Activated gamma-delta T cell treated with anti-CD3 and anti-CD28 coated beads, Interleukin-2, amount 50 U/mL, for 16 hours (primary cell): ENCODE measurements at places on chromosomes 16 and 17.

DNA sequence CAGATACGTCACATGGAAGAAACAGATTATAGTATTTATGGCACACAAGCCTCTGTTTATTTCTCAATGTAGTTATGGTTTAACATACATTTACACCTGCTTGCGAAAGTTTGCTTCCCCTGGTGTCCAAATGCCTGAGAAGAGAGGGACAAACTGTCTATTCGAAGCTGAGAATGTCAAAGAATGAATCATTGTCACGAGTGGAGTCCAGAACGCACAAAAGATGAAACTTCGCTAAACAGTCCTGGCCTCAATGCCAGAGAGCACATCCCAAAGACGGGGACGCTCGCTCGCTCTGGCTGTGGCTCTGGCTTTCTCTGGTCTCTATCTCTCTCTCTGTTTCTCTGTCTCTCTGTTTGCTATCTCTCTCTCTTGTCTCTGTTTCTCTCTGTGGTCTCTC, 298.8 kb downstream of the FOXL1 start:
- DNase-seq, result no peak

DNA sequence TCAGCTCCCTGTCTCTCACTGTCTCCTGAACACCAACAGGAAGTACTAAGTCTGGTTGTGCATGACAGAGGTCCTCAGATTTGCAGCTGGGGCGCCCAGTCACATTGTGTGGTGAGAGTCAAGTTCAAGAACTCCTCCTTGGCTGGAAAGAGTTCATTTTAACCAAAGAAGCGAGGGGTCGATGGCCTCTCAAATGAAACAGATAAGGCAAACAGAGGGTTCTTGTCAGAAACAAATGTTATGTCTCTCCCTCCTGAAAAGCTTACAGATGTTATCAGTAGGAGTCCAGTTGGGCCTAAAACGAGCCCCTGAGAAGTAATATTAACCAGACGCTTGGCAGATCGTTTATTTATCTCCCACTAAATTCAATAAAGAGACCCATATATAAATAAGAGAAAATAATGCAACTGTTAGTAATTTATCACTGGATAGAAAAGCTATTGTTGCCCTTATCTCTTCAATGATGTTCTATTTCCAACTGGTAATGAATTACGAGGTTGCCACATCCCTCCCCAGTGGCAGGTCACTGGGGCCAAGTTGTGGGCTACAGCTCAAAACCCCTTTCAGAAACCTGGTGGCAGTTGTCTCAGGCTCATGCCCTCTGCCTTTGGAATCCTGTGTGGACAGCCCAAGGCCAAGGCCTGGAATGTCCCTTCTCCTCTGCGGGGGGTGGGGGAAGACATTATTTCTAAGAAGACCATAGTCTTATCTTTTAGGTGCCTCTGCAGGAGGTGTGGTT, 307.5 kb upstream of the DYNLRB2 start:
- DNase-seq, result no peak

DNA sequence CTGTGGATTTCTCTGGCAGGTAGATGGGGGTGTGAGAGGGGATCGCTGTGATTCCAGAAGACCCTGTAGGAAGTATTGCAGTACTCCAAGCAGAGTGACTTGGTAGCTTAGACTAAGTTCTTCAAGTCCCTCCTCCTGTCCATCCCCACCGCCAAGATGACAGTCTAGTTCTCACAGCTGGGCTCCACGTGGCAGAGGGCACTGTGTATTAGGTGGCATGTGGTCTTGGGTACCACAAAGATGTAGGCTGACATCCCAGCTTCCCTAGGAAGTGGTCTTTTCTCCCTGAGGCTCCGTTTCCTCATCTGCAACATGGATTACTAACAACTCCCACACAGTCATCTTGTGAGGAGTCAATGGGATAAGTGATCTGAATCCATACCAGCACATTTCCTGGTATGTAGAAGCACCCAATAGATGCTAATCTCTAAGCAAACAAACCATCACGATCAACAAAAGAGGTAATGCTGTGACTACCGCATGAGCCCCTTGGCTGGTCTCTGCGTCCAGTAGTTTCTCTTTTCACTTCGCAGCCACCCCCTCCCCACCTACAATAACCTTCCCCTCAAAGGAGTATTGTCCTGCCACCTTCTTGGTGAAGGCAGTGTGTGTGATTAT, 349.1 kb upstream of the EEF2KMT start:
- no peak for DNase-seq

- DNase-seq, result no peak
Observed at GRCh38 chr17:31535581-31535981, 144.1 kb downstream of the RAB11FIP4 start.

DNA sequence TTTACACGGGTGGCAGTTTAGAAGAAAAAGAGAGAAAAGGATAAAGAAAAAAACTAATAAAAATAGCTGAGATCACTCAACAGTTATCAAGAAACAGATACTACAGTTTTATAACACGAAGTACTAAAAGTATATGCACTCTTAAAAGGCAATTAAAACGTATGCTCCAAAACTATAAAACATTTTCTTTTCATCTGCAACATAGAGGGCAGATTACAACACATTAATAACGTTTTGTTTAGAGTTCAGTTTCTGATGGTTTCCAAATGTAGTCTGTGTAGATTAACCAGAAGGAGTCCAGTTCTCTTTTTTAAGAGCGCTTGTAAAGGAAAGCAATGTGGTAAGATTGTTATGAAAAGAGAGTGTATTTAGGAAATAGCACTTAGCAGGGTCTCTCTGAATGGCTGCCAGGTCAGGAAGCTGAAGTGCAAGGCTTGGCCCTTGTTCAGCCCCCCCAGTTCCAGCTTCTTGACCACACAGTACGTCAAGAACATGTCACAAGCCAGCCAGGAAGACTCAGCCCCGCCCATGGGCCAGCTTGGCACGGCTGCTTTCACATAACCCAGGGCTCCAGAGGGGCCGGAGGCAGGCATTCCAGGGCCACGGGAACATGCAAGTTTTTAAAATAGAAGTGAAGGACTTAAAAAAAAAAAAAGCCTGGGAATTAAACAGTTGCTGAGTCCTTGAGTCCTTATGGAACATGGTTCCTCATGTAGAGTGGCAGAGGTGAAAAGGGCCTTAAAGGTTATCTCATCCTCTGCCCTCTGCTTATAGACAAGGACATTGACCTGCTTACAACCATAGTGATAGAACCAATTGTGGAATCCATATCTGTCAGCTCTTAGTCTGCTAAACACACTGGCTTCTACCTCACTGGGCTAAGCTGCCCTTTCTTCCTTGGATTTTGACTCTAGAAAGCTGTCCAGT, 147.4 kb upstream of the TBX2 start:
- DNase-seq, result no peak

DNA sequence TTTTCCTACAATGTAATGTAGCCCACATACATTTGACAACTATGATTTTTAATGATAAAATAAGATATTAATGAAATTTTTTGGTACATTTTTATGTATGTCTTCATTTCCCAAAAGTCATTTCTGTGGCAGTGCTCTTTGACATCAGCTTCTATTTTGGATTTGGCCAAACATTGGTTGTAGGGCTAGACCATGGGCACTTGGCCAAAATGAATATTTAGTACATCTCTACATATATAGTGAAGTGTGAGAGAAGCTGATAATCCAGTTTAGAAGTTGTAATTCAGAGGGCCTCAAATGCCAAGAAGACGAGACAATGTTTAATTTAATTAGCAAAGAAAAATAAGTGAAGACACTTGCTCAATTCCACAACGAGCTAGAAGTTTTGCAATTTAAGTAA, 724.9 kb upstream of the SOX9 start:
- no peak for DNase-seq

DNA sequence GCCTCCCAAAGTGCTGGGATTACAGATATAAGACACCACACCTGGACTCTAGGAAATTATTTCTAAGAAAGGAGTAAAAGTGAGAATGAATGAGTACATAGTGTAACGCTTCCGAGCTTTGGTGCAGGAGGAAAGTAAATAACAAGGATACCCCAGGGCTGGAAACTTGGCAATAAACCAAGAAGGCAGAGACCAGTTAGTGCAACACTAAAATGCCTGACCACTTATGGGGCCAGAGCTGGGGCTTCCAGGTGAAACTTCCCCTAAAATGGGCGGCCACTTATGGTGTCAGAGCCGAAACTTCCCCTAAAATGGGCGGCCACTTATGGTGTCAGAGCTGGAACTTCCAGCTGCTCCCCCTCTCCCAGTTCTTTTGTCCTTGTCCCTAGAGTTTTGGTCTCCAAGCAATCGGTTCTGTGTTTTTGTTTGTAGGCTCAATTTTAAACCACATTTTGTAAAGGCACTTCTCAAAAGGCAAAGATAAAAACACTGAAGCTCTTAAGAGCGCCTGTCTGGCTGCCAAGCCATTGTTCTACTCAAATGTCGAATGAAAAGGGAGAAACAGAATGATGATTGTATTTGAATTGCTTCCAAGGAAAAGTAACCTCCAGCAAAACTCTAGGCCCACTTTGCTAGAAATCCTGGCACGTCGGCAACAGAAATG, 63.9 kb downstream of the NXN start:
- DNase-seq, result no peak

GRCh38 chr17:230395-230770, 48.9 kb upstream of the DOC2B start:
- DNase-seq, result no peak

GRCh38 chr16:8886593-8887430, 4.7 kb downstream of the LITAFD start:
- no peak for DNase-seq

DNA sequence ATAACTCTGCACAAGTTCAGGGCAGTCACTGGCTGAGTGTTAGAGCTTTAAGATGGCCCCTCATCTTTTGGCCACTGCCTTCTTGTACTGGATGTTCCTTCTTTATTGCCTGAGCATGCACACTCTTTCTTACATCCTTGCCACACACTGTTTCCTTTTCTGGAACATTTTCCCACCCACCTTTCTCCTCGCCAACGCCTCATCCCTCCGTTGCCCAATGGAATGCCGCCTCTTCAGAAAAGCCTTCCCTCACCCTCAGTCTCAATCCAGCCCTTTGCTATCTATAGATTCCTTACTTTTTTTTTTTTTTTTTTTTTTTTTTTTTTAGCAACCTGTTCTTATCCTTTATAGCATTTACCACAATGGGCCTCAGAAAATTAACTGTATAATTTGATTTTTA, 47.9 kb upstream of the RBFOX1 start:
- no peak for DNase-seq

DNA sequence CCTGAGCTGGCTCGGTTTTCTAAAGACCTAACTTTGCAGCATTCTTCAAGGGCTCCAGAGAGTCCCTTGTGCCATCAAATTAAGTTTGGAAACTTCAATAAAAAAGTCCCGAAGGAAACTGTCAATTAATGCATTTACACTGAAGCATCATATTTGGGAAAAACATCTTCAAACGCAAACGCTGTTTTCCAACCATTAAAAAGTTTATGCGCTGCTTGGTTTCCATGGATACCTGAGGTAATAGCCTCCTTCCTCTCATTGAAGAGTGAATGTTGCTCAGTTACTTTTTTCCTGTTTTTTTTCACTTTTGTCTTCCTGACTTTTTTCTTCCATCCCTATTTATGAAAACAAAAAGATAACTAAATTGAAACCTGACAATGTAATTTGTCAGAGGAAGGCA, 399.1 kb downstream of the MAF start:
- DNase-seq, result no peak

DNA sequence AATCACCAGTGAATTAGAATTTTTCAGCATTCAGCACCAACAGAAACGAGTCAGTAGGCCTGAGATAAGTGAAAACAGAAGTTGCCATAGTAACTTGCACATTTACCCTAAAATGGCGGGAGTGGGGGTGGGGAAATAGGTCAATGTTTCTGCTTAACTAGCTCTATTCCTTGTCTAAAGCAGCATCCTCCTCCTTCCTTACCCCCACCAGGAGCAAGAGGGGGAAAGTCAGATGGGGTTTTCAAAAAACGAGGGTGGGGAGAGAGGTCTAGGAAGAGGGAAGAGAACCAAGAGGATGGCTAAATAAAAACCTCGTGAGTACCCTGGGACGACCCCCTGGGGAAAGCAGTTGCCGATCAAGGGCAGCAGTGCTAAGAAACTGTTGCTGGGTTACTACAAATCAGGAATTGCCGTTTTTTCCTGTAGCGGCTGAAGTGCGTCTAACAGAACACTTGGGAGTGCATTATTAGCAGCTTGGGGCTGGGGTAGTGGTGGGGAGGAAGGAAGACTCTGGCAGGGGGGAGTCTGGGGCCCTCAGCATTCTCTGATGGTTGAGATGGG, 34.4 kb upstream of the MNT start:
- DNase-seq, result no peak

- DNase-seq, result no peak
Observed at GRCh38 chr17:42709561-42709960, 27.2 kb downstream of the CNTNAP1 start.

DNA sequence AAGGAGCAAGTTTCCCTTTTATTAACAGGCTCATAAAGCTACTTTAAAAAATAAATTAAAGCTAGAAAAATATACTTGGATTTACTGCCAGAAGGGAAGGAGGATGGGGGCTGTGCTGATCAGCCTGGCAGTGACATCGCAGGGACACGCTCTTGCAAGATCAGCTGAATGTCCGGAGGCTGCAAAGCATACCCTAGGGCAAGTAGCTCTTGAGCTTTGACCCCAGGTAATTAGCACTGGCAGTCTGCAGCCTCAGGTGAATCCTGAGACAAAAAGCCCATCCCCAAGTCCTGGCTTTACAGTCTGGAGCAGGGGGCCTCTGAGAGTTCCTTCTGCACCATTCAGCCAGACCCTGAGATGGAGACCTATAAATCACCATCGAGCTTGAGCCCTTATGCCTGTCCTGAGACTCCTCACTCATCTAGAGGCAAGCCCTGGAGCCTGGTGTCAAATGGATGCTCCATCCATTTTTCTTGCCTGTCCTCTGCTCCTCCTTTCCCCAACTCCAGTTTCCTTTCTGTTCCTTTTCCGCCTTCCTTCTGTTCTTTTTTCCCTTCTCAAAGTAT, 131.7 kb downstream of the TMEM114 start:
- no peak for DNase-seq

- DNase-seq, result no peak
Observed at GRCh38 chr16:27437946-27438345, 36.0 kb downstream of the IL21R start.

- DNase-seq, result no peak
Observed at GRCh38 chr16:58640949-58641348, 11.3 kb upstream of the CNOT1 start.

- peak; percentile 32 for DNase-seq
Observed at GRCh38 chr17:17783116-17783824, 53.5 kb downstream of the SREBF1 start.

- DNase-seq, result no peak
Observed at GRCh38 chr16:89476811-89477261, 13.5 kb downstream of the ANKRD11 start.

DNA sequence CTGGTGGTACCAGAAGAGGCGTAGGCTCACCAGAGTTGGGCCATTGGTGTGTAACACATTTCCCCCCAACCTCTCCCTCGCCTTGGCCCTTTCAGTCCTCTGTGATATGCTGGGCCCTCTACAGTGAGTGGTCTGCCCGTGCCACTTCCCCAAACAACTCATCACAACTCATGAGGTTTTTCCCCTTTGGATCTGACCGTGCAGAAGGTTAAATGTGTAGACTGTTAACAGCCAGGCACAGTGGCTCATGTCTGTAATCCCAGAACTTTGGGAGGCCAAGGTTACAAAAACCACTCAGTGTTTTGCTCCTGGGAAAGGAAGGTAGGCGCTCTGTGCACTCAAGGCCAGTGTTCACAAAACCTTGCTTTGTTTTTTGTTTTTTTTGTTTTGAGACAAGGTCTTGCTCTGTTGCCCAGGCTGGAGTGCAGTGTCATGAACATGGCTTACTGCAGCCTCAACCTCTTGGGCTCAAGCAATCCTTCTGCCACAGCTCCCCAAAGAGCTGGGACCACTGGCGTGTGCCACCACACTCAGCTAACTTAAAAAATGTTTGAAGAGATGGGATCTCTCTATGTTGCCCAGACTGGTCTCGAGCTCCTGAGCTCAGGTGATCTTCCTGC, 11.3 kb upstream of the CYB5B start:
- DNase-seq, result no peak

- DNase-seq, result no peak
Observed at GRCh38 chr16:83164816-83165215, 538.0 kb downstream of the CDH13 start.
